Stimulated activated CD8-positive, alpha-beta memory T cell treated with anti-CD3 and anti-CD28 coated beads, Interleukin-2, amount 100 ng/mL, for 1 hour (primary cell): ENCODE measurements at places on chromosomes 4 and X.

- DNase-seq, result no peak
Observed at GRCh38 chr4:128775916-128776315, 33.6 kb upstream of the JADE1 start.

GRCh38 chr4:98626350-98626749 lies 32.1 kb downstream of the TSPAN5 start:
- DNase-seq, result no peak

DNA sequence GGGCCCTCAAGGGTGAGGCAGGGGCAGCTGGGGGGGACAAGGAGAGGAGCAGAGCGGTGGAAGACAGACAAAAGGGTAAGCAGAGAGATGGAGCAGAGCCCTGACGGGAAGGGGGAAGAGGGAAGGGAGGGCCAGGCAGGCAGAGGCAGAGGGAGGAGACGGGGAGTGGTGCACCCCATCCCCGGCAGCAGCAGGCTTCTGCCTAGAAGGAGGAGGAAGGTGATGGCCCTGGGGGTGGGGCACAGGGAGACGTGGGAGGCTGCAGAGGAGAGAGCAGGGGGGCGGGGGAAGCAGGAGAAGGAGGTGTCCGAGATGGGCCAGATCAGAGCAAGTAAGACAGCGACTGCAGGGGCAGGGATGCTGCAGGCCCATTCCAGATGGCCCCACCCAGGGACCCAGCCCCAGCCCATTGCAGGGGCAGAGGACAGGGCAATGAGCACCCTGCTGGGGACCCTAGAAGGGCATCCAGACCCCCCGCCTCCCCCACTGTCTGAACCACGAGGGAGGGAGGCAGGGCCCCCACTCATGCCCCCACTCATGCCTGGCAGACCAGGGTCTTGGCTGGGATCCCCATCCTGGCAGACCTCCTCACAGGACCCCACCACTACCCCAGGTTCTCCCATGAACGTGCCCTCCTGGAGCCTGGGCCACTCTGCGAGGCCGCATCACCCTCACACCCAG lies 2.7 kb downstream of the L1CAM start:
- no peak for DNase-seq

GRCh38 chrX:53883196-53883595 lies 161.1 kb downstream of the PHF8 start:
- DNase-seq, result no peak

DNA sequence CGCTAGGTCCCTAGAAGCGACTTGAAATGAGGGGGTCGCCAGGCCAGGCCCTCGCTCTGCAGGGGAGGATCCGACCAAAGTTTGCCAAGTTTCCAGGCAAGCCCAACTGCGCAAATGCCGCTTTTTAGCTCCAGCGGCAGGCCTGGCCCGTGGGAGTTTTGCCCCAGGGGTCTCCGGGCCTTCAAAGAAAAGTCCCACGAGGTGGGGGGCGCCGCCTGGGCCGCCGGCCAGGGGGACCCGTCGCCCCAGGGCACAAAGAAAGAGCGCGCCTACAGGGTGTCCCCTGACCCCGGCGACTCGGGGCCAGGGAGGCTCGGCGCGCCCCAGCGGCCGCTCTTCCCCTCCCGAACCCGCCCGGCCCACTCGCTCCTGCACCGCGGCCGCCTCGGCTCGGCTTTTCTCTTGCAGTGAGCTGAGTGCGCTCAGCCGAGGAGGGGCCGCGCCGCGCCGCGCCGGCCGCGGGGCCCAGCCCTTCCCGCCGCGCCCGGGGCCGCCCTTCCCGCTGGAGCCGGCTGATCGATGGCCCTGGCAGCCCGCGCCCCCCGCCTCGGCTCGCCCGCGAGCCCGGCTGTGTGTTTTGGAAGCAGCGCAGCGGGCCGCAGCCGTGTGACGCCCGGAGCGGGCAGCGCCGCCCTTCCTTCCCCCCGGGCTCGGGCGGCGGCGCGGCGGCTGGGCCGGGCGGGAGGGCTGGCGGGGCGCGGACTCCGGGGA lies 754 bp upstream of the KLF3 start:
- no peak for DNase-seq

GRCh38 chr4:163484906-163485305 lies 9.6 kb upstream of the TMA16 start:
- peak; percentile 13 for DNase-seq

DNA sequence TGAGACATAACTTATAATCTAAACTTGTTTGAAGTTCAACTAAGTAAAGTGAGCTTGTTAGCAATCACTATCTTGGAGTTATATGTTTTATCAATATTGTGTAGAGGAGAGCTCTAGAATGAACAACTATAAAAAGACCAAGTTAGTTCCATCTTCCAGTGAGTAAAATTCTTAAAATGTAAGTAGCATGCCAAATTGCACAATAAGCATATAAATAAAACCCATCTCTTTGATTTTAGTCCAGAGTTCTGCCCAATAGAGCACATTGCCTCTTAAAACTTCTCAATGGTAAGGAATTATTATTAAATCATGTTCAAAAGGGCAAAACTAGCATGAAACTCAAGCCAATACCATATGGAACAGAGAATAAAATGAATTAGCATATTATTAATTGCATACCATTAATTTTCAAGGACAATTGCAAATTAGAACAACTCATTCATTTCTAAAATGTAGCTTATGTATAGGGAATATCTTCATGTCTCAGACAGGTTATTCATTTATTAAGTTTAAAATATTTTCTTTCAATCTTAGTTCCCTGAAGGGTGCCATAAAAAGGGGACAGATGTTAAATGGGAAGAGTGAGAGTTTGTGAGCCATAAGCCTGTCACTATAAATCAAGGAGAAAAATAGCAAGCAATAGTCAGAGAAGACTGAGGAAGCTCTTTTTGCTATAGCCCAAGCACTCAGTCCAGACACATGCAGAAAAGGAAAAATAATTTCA lies 507.6 kb downstream of the CENPC start:
- DNase-seq, result no peak

DNA sequence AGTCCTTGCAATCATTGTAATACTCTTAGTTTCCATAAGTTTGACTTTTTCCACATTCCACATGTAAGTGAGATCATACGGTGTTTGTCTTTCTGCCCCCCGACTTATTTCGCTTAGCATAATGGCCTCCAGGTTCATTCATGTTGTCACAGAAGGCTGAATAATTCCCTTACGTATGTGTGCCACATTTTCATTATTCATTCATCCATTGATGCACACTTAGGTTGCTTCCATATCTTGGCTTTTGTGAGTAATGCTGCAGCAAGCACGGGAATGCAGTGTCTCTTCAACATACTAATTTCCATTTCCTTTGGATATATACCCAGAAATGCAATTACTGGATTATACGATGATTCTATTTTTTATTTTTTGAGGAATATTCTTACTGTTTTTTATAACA lies 22.0 kb upstream of the VEGFC start:
- no peak for DNase-seq

- DNase-seq, result no peak
Observed at GRCh38 chr4:95957054-95957453, 117.2 kb downstream of the PDHA2 start.

- DNase-seq, result no peak
Observed at GRCh38 chr4:7867701-7868435, 71.8 kb downstream of the AFAP1 start.

GRCh38 chr4:33746979-33747378 lies 2497.3 kb downstream of the ARAP2 start:
- no peak for DNase-seq

DNA sequence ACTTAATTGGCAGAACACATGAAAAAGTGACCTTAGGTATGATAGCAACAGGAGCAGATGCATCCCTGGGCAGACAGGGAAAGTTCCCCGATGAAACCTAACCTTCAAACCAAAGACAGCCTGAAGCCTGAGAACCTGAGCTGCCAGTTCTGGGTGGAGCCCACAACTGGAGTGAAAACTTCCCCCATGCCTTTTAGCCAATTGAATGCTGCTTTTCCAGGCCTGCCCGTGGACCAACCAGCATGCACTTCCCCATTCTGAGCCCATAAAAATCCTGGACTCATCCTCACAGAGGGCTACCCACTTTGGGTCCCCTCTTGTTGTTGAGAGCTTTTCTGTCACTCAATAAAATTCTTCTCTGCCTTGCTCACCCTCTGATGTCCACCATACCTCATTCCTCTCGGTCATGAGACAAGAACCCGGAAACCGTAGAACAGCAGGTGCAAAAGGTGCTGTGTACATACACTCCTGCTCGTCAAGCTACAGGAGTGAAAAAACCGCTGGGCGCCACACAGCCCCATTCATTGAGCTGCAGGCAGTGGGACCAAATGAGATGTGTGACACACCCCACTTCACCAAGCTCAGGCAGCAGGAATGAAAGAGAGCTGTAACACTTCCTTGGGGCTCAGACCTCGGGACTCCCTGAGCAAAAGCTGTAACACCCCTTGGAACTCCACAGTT lies 13.9 kb upstream of the SLC7A11 start:
- DNase-seq, result no peak

DNA sequence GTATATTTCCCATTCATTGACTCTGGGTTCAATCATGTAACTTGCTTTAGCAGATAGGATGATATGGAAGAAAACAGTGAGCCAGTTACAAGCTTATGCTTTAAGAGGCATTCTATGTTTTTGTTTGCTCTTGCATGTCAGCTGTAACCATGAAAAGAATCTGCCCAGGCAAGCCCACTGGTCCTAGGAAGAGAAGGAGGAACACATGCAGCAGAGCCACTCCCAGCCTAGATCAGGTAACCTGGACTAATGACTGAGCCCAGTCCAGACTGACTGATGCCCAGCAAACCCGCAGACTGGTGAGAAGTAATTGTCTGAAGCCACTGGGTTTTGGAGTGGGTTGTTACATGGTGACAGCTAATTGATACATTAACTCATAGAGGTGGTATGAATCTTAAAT lies 167.9 kb downstream of the COL4A6 start:
- no peak for DNase-seq

DNA sequence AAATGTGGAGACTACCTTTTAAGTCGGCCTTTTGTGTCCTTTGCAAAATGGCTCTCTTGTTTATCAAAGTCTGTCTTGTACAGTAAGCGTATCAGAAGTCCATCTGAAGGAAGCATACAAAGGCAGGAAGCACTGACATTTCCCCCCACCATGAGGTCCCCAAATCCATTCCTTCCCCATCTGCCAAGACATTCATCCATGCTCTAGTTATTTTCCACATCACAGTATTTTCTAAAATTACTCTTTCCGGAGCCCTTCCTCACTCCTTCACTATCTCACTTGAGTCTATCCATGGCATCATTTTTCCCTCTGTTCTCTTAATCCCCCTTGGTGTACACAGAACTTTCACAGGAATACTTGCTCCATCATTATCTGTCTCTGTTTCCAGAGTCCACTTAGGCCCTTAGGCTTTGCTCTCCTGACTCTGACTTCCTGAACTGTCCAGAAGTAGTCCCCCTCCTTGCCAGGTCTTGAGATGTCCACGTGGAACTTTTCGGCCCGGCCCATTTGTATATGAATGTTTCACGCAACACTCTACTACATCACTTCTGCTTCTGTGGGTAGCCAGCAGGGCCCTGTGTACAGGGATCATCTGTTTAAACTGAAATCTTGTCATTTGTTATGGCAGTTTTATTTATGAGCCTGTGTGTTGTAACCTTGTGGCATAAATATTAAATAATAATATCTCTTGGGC lies 2.1 kb downstream of the SEL1L3 start:
- no peak for DNase-seq

DNA sequence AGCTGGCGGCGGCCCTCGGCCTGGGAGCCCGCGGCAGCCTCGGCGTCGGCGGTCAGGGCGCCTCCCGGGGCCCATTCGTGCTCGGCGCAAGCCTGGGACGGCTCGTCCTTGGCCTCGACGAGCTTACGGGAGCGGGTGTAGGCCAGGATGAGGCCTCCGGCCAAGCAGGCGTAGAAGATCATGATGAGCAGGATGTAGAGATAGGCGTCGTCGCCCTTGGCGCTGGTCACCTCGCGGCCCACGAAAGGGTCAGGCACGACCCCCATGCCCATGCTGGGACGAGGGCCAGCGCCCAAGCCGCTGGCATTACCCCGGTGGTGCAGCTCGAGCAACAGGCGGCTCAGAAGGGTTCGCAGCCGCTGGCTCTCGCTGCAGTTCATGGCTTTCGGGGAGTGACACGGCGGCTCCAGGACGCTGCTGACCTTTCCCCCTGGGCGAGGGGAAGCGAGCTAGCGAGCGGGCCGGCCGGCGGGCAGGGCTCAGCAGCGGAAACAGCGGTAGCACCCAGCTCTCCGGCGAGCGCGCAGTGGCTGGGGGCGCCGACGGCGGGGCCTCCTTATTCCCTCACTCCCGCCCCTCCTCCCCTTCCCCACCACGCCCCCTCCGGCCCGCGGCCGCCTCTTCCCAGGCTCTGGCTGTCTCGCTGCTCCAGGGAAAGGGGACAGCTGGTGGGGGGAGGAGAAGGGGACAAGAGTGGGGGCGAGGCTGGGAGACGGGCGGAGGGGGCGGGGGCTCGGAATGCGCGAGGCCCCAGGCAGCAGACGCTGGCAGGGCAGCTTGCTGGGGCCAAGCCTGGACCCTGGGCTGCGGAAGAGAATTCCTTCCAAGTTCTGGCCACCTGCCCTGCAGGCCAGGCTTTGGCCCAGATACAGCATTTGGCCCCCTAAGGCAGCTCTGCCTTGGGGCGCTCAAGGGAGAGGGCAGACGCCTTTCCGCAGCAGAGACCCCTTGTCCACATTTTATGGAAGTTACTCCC lies at the start of gene KCNE5:
KCNE5 (minus strand) TSS at position 532 of the 976 bp plus-strand sequence; CDS start at position 380, 152 bp downstream.
- no peak for DNase-seq

DNA sequence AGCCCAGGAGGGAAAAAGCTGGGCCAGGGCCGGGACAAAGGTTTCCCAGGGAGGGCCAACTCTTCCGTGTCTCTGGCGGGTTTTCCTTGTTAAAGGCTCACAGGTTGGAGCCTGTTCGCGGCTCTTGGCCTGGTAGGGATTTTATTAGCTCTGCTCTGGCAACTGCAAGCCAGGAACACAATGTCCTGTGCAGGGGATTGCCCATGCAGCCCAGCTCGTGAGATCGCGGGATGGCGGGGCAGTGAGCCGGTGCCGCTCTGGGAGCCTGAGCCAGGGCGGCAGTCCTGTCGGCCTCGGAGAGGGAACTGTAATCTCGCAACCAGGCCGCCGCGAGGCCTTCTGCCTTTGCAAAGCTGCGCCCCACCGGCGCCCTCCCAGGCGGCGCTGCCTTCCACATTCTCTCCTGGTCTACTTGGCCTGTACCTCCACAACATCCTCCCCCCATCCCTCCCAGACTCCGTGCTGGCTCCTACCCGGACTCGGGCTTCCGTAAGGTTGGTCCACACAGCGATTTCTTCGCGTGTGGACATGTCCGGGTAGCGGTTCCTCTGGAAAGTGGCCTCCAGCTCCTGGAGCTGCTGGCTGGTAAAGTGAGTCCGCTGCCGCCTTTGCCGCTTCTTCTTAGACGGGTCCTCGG lies 2.1 kb downstream of the PITX2 start:
- DNase-seq, result no peak

GRCh38 chrX:66200050-66200664 lies 36.1 kb downstream of the HEPH start:
- no peak for DNase-seq

- no peak for DNase-seq
Observed at GRCh38 chr4:145982791-145983190, 44.2 kb upstream of the ZNF827 start.

- DNase-seq, result no peak
Observed at GRCh38 chrX:17680732-17681413, 56.4 kb upstream of the SCML1 start.

- DNase-seq, result no peak
Observed at GRCh38 chr4:26406346-26406975, 83.8 kb downstream of the CCKAR start.

GRCh38 chrX:44101281-44101680 lies 128.1 kb upstream of the NDP start:
- no peak for DNase-seq

- no peak for DNase-seq
Observed at GRCh38 chr4:182240161-182241130, 2.8 kb upstream of the TENM3 start.

- DNase-seq, result no peak
Observed at GRCh38 chr4:15145709-15146108, 143.4 kb downstream of the CPEB2 start.
